Activated CD4-positive, alpha-beta T cell treated with anti-CD3 and anti-CD28 coated beads, Interleukin-2, amount 50 U/mL, for 24 hours (primary cell): ENCODE measurements at places on chromosomes 1 and 21.

DNA sequence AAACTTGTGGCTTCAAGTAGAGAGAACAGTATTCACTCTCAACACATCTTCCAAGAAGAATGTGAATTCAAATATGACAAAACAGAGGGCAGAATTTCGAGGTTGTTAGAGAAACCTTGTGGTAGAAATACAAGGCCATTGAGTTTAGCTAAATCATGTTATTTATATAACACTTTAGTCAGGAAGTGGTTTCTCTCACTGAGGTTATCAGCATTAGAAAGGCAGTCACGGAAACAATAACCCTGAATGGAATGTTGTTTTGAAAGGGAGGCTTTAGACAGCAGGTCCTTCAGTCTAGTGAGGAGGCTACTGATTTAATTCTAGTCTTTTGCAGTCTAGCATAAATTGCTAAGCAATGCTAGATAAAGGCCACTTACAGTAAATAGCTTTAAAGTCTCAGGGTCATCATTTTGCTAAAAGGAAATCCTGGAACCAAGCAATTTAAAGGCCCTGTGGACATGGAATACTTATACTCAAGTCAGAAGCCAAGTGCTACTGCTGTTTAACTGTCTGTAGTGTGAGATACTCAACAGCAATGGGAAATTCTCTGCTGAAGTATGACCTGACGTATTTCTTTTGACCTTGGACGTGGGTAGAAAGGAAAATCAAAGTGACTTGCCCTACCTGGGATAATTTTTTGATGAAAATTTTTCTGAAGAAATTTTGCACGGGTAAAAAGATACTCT is 89.0 kb upstream of the CHODL start:
- DNase-seq: no peak

- DNase-seq: no peak
Observed at GRCh38 chr21:28592205-28592865, 400.3 kb downstream of the LTN1 start.

GRCh38 chr1:35640380-35641232 is 720 bp downstream of the PSMB2 start:
- DNase-seq: no peak

GRCh38 chr1:95321531-95321930 is 87.5 kb downstream of the RWDD3 start:
- no peak for DNase-seq

- no peak for DNase-seq
Observed at GRCh38 chr1:30704271-30704670, 19.1 kb downstream of the MATN1 start.

DNA sequence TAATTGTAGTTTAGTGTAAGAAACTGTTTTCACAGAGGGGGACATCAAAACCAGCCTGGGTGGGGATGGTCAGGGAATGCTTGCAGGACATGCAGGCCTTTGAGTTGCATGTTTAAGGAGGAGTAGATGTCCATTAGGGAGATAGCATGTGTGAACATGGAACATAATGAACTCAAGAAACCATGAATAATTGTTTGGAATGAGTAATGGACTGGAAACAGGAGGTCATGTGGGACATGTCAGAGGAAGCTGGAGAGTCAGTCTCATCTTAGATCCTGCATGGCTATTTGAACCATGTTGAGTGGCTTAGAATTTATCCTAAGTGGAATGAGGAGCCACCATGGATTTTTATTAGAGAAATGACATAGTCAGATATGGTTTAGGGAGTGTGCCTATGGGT is 86.4 kb downstream of the RPE65 start:
- no peak for DNase-seq
